Kasumi-1 (cell line): ENCODE measurements at places on chromosomes 2 and 18.

DNA sequence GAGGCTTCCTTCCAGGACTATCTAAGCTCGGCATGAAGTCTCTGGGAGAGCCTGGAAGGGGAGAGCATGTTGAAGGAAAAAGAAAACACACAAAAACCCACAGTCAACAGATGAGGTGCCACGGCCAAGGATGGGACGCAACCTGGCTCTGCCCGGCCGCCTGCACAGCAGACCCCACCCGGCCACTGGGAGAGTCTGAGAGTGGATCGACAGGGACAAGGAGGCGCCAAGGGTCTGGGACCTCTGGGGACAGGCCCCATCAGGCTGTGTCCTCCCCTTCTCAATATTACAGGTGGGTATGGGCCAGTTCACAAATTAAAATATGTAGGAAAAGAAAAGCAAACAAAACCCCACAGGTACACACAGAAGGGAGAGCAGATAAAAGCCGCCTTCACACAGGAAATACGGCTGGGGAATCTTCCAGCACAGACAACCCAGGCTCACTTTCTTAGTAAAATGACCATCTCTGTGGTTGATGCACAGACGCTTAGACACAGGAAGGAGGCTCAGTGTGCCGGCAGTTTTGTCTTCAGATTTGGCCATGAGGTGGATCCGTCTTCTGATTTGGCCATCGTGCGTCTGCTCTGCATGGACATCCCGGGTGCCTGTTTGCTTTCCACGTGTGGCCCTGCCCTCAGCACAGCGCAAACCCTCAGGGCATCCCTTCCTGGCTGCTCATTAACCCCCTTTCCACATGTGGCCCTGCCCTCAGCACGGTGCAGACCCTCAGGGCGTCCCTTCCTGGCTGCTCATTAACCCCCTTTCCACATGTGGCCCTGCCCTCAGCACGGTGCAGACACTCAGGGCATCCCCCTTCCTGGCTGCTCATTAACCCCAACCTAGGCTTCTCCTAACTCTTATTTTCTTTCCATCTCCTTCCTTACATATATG lies 138.4 kb downstream of the EIPR1 start:
- DNase-seq: no peak

GRCh38 chr2:227482638-227483340 lies 10.8 kb downstream of the AGFG1 start:
- peak; percentile 33 for DNase-seq

DNA sequence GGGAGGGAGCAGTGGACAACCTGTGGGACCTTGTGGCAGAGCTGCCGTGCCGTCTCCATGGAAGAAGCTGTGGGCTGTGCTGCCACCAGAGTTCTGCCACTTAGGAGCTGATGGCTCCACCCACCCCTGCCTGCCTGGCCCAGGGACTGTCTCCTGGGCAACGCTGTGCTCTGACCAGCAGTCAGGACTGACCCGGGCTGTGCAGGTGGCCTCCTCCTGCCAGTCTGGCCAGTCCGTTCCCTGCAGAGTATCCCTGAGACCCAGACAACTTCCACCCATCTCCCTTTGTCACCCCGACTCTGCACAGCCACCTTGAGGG lies 12.8 kb downstream of the ASIC4 start:
- no peak for DNase-seq

- DNase-seq: peak; percentile 80
Measured at GRCh38 chr2:171432969-171433762, 624 bp downstream of the METTL8 start.
